SHP77 treated with DMSO at 0.1 percent for 48 hours (cell line): ENCODE measurements at places on chromosomes 2 and 18.

DNA sequence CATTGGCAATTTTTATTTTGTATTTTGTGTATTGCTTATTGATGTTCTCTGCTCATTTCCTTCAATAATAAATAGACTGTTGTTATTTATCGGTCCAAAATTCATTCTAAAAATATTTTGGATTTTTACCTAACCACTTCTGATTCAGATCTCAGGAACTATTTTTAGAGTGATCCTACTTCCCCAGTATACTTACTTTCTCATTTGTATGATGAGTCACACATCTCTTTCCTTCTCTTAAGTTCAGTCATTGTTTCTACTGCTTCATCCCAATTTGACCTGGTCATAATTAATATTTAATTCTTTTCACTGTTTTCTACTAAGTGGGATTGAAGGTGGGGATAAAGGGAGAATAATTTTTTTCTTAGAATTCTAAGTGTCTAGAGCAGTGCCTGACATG, 75.1 kb downstream of the AGPS start:
- no peak for DNase-seq

DNA sequence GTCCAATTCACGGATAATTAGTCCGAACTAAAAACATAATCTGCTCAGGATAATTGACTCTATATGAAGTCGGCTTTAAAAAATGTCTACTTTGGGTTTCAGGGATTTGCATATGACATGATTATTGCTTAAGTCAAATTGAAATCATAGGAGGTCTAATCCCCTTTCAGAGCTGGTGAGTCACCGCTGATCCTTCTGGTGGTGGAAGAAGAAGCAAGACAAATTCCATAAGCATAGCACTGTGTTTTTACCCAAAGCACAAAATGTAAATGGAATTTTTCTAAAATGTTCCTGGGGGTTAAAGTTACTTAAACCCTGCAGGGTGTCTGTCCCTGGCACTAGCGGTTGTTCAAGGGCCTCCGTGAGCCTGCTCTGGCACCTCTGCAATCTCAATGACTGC, 460.2 kb downstream of the LRATD1 start:
- no peak for DNase-seq

- no peak for DNase-seq
Measured at GRCh38 chr2:106075048-106075447, 119.1 kb downstream of the UXS1 start.

GRCh38 chr18:48116017-48116416, 185.6 kb upstream of the SMAD2 start:
- DNase-seq: no peak

- DNase-seq: no peak
Measured at GRCh38 chr2:106561803-106562202, 74.6 kb downstream of the CD8B2 start.

GRCh38 chr2:165203689-165204559, at the start of gene SCN3A:
SCN3A (minus strand) TSS chr2:165204050; CDS start chr2:165176394, 27,656 bp downstream.
- peak; percentile 48 for DNase-seq

GRCh38 chr2:125942585-125943424, 713.2 kb upstream of the GYPC start:
- no peak for DNase-seq

DNA sequence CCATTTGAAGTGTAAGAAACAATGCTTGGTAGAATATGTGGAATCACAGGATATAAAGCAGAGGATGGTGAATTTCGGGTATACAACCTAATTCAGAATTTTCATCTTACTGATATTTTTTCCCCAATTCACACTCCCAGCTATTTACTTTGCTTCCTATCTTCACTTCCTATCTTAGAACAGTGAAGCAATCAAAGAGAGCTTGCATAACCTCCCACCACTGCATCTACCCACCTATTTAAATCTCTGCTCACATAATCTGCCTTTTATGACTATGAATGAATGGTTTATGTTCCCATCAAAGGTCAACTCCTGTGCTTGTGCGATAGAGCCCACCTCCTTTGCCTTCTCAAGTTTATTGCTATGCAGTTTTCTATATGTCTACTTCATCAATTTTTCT, 3.3 kb downstream of the RMDN2 start:
- no peak for DNase-seq

- no peak for DNase-seq
Measured at GRCh38 chr2:201152999-201153815, 29.7 kb upstream of the CASP10 start.

- no peak for DNase-seq
Measured at GRCh38 chr2:6538607-6539006, 327.1 kb downstream of the CMPK2 start.

DNA sequence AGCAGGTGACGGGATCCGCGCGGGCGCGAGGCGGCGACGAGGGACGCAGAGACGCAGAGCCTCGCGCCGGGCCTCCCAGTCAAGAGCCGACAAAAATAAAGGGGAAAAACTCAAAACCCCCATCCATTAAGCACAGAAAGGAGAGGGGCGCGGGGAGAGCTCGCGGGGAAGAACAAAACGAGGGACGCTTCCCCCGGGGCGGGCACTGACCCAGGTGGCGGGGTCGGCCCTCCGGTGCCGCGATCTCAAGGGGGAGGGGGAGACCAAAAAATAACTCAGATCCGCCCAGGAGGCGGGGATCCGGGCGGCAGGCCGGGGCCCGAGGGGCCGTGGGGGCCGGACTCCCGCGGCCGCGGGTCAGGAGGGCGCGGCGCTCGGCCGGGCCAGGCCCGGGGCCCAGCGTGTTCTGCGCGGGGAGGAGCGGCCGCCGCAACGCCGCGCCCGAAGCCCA, 597 bp downstream of the RNF103 start:
- no peak for DNase-seq

GRCh38 chr2:234025466-234025865, 25.0 kb upstream of the SPP2 start:
- no peak for DNase-seq

DNA sequence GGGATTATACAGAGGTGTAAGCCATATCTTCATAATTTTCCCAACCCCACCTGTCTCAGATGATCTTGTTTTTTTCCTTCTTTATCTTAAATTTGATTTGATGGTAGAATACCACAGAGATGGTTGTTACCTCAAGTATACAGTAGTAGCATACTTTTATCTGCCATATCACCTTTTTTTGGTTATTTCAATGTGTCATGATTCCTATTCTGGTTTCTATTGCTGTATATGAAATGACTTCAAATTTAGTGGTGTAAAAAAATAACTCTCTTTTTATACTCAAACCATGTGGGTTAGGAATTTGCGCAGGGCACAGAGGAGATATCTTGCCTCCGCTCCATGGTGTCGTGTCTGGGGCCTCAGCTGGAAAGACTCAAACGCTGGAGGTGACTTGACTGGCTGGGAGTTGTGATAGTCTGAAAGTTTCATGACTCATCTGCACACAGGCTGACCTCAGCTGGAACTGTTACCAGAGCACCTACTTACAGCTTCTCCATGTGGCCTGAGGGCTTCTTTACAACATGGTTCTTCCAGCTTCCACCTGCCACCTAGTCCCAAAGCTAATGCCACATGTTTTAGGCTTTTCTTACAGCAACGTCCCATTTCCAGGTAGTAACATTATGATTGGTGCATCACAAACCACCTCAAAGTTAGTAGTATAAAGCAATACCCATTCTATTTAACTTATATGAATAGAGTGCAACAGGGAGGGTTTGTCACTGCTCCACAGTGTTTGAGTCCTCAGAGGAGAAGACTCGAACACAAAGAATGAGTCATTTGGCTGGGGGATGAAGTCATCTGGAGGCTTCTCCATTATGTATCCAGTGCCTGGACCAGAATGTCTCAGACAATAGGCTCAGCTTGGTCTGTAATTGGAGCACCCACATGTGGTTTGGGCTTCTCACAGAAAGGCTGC, 82.3 kb upstream of the XPO1 start:
- no peak for DNase-seq

GRCh38 chr2:35184471-35184870, 1171.1 kb upstream of the CRIM1 start:
- no peak for DNase-seq

GRCh38 chr2:109481599-109481998, 132.2 kb downstream of the SEPTIN10 start:
- DNase-seq: no peak

DNA sequence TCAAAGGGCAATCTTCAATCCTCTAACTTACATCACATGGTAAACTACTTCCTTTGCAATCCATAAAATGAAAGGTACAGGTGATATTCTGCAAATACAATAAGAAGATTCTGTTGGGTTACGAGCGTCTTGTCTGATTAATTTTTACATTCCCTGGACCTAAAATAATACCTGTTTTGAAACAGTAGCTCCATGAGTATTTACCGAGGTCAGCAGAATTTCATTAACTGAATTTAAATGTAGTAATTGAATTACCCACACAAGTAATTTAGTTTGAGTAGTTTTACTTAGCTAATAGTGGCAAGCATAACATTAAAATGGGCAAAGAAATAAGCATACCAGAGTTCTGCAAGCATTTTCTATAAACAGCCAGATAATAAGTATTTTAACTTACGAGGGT, 652.0 kb downstream of the DPP10 start:
- DNase-seq: no peak

GRCh38 chr2:193687195-193687594, 1492.5 kb upstream of the TMEFF2 start:
- no peak for DNase-seq

- no peak for DNase-seq
Measured at GRCh38 chr2:183597841-183598240, 473.6 kb downstream of the NUP35 start.

DNA sequence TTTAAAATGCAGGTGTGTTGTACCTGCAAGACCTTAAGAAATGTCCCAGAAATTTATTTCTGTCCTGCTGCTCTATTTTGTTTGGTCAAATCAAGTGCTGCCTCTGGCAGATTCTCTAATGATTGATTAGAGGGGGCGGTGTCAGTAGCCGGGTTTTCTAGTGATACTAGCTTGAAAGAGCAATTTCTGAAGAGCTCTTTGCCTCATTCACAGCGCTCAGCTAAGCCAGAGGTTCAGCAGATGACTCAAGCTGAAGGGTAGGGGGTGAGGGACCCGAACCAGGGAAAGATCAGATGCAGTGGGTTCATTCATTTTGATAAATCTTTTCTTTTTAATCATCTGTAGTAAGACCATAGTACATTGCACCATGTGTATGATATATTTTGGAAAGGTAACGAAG, 15.0 kb downstream of the ZBTB7C start:
- no peak for DNase-seq
